ENCODE measurements at places on chromosomes 11 and 22.

GRCh38 chr11:64874308-64875240, 3.8 kb downstream of the EHD1 start:
- DNase-seq, result no peak

GRCh38 chr11:7796842-7797241, at the start of gene OR5P2:
TSS of gene OR5P2 (minus strand) at chr11:7796942. CDS start at chr11:7796942, 0 bp downstream.
- DNase-seq, result no peak

- DNase-seq, result no peak
These were observed 60.4 kb upstream of the PARVG start for GRCh38 chr22:44120314-44120704.

DNA sequence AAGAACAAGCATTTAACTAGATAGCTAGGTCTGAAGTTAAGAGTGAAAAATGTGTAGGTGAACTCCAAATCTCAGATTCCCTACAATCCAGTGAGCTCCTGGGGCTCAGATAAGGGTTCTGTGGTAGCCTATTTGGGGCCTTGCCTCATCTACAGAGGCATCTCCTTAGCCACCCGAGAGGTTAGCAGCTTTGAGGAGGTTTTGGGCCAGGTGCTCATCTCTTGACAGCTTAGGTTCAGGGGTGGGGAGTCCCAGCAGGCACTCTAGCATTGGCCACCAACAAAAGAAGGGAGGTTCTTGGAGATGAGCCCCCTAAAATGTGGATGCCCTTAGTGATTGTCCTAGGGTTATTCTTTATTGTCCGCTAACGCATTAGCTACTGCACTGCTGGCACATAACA, 184.4 kb upstream of the B3GAT1 start:
- DNase-seq, result no peak

DNA sequence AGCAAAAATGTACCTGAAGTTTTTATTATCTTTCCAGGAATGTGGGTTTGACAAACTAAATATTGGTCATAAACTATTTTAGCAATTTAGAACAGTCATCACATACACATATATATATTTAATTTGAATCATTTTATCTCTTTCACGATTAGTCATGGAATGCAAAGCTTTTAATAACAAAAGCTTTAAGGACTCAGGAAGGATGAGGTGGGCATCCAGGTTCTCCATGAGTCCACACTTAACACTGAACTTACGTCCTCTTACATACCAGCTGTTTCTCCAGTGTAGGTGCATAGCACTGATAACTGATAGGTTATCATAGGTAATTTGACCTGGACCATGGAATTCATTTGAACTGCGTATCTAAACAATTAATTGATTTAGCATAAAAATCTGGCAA, 28.1 kb upstream of the GNAZ start:
- no peak for DNase-seq

- no peak for DNase-seq
These were observed 47.2 kb downstream of the GALNT18 start for GRCh38 chr11:11574373-11575287.

GRCh38 chr11:66477263-66478201, 2.7 kb upstream of the DPP3 start:
- DNase-seq, result no peak

- DNase-seq, result peak; percentile 89
These were observed 8.9 kb downstream of the SCGB1A1 start for GRCh38 chr11:62427630-62428233.

DNA sequence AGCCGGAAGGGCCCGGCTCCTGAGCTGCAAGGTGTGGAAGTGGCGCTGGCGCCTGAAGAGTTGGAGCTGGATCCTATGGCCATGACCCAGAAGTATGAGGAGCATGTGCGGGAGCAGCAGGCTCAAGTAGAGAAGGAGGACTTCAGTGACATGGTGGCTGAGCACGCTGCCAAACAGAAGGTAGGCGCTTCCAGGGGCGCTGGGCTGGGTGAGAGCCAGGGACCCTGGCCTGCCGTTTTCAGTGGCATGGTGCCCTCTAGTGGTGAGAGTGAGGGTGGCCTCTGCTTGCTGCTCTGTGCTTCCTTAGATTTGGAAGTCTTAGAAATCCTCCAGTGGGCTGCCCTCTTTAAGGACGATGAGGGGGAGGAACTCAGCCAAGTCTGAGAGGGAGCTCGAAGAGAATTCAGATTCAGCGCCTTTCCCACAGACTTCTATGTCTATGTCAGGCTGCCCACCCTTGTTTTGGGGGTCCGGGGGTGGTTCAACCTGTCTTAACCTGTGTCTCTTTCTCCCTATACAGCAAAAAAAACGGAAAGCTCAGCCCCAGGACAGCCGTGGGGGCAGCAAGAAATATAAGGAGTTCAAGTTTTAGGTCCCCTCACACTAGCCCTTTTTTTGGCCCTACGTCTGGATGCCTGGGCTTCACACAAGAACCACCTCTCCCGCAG, 1.8 kb upstream of the PACS1 start:
- DNase-seq, result peak; percentile 70

DNA sequence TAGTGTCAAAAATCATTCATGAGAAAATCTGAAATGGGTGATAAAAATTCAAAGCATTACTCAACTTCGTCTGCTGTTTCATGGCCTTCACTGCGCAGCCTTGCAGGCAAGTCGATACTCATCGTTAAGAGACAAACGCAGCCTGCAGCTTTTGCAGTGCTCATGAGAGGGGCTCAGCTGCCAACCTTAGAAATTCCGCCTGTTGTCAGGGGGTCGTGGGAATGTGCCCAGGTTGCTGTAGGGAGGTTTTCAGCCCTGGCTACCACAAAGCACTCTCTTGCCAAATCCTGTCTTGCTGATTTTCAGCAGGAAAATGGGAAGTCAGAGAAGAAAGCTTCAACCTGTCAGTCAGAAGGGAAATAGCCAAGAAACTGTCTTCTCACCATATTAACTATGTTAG, 25.4 kb upstream of the GRAMD1B start:
- DNase-seq, result no peak

DNA sequence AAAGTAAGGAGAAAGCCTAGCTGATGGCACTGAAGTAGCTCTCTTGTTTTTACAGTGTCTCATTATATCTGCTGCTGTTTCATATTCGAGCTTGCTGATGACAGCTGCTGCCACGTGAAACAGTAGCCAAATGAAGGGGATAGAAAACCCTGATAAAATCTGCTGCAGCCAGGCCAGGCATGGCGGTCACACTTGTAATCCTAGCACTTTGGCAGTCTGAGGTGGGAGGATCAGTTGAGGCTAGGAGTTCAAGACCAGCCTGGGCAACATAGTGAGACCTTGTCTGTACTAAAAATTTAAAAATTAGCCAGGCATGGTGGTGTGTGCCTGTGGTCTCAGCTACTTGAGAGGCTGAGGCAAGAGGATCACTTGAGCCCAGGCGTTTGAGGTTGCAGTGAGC, 13.4 kb downstream of the IFT46 start:
- DNase-seq, result no peak

GRCh38 chr22:32674925-32675825, 126.3 kb upstream of the TIMP3 start:
- DNase-seq, result no peak

DNA sequence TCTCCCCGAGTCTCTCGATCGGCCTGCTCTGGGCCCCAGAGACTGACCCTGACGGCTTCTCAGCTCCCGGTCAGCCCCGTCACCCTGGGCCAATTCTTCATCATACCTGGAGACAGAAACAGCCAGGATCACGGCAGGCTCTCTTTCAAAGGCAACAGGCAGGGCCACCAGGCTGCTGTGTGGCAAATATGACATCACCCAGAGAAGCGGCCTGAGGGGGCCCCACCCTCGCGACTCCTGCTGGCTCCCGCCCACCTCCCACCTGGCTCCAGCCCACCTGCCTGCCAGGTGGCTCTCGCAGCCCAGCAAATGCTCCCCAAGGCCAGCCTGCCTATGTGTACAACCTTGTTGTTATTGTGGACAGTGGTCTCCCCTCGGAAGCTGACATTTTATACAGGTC, 24.9 kb upstream of the PACSIN2 start:
- no peak for DNase-seq

DNA sequence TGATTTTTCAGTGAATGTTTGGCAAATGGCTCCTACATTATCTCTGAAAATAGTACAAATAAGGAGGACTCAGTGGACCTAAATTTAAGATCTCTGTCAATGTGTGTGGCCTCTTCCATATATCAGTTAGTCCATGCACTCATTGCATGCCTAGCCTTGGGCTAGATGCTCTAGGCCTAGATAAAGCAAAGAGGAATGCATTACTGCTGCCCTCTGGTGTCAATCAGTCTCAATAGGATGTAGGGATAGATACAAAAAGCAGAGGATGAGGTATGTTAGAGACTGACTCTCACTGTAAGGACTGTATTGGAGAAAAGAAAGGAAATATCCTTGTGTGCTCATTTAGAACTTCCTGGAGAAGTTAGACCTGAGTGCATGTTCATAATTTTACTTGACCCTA, 42.0 kb downstream of the MS4A2 start:
- no peak for DNase-seq

GRCh38 chr22:22983123-22983522, 87.2 kb upstream of the GNAZ start:
- DNase-seq, result no peak

DNA sequence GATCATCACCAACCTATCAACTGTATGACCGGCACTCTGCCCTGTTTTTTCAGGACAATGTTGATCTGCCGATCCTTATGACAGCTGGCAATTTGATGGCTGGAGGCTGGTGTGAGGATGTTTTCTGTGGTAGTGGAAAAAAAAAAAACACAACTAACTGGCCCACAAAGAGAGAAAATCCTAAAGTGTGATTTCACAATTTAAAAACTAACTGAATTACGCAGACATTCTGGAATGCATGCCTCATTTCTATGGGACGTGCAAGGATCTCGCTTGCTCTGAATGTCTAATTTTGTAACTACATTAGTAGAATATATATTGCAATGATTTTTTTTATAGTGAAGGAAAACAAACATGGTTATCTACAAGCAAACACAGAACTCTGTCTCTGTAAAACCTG, 590.5 kb downstream of the ETS1 start:
- no peak for DNase-seq

DNA sequence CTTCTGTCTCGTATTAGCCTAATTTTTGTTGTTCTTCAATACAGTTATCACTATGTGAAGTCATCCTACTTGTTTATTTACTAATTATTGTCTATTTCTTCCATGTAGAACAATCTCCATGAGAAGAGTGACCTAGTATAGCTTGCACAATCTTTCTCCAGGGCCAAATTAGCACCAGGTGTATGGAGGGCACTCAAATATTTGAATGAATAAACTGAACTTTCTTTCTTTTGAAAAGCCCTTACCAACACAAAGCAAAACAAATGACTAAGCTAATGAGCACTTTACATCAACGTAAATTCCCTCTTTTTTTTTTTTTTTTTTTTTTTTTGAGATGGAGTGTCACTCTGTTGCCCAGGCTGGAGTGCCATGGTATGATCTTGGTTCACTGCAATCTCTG, 34.2 kb downstream of the ABTB2 start:
- no peak for DNase-seq

GRCh38 chr11:75826461-75827230, 11.6 kb downstream of the UVRAG start:
- DNase-seq, result no peak

DNA sequence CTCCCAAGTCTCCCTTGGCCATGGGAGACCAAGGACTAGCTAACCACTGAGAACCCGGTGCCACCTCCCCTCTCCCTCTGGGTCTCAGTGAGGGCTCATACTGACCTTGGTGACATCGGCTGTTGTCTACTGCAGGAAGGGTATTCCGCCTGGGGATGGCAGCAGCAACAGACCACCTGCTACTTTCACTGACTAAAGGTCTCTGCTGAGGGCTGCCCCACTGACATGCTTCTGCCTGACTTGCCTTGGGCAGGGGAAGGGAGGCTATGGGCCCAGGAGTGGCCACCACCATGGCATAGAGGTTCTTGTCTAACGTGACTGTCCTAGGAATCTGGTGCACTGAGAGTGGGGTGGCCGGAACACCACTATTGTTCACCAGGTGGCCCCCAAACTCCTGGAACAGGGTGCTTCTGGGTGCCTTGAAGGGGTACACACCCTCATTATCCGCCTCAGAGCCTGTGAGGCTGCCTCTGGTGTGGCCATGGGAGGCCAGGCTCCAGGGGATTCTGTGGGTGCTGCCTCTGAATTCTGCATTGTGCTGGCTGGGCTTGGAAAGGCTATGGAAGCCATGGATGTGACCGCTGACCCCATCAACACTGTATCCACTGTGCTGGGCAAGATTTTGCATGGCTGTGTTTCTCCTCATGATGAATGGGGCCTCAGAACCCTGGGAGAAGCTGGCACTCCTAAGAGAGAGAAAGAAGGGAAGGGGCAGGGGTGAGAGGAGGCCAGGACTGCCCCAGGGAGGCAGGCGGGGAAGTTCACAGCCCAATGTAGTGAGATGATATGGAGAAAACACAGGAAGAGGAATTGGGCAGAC, 38.3 kb downstream of the GAB4 start:
- no peak for DNase-seq

DNA sequence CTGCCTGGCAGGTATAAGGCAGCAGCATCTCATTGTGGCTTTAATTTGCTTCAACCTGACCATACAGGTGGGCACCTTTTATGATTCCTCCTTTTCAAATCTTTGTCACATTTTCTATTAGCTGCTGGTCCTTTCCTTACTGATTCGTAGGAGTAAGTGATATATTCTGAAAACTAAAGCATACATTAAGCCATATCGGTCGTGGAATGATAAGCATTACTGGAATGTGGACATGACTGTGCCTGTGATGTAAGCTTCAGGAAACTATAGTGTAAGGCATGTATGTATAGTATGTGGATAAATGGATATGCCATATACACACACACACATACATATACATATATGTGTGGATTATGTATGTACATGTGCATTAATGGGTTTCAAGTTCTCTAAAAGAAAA, 20.8 kb downstream of the YPEL1 start:
- DNase-seq, result no peak

- DNase-seq, result no peak
These were observed 3.2 kb upstream of the FJX1 start for GRCh38 chr11:35614939-35615569.

DNA sequence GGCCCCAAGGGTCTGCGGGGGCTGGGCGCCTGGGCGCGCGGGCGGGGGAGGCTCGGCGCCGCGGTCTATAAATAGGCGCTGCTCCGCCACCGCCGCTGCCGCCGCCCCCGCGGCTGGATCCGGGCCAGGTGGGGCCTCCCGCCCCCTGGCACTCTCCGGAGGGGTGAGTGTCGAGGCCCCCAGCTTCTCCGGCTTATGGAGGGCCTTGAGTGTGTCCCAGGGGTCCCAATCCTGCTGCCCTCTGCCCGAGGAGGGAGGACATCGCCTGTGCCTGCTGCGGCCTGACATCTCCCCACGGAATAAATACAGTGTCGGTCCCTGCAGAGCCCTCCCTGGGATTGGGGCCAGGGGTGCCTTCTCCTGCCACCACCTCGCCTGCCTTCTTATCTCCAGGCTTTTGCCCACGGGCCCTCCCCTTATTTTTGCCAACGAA, 4.3 kb upstream of the GP1BB start:
- no peak for DNase-seq

All from T-helper 1 cell (primary cell).